Jurkat, Clone E6-1 (cell line): ENCODE measurements at places on chromosomes 4 and X.

DNA sequence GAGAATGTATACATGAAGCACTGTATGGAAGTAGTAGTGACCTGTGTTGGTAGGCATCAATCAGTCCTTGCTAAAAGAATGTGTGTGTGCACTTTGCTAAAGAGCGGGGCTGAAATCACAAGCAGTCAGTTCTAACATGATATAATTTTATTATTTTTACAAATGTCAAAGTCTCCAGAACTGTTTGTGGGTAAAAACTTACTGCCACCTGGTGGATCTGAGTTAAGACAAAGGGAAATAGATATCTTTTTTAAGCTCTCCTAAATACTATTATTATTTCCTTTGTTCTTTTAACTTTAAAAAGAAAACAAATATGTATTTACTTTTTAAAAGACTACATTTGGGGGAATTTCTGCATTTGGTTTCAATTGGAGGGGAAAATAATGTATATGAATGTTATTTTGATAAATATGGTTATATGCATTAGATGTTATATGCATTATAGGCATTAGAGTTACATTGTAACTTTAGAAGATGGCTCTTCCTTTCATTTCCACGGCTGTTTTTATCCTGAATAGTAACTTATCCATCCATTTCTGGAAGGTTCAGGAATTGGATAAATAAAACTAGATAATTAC, 7.8 kb upstream of the CLOCK start:
- DNase-seq: no peak

DNA sequence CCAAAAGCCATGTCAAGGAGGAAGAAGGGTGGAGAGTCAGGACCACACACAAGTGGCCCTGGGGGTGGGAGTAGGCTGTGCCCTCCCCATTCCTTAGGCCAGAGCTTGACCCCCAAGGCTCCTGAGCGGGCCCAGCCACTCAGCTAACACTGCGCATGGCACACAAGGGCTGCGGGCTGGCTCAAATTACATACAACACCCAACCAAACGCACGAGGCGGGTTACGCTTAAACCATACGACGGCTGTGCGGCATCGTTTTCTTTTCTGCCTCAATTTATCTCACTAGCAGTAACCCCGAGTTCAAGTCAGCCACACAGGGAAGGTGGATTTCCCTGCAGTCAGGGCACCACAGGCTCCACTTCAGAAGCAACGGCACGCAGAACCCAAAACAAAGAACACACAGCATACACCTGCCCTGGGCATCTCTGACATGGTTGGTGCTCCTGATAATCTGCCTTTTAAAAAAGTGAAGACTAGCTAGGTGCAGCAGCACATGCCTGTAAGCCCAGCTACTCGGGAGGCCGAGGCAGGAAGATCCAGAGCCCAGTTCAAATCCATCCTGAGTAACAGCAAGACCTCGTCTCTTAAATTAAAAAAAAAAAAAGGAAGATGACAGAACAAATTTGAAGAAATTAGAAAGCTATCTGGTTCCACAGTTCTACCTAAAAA, 2.9 kb downstream of the GAK start:
- no peak for DNase-seq

DNA sequence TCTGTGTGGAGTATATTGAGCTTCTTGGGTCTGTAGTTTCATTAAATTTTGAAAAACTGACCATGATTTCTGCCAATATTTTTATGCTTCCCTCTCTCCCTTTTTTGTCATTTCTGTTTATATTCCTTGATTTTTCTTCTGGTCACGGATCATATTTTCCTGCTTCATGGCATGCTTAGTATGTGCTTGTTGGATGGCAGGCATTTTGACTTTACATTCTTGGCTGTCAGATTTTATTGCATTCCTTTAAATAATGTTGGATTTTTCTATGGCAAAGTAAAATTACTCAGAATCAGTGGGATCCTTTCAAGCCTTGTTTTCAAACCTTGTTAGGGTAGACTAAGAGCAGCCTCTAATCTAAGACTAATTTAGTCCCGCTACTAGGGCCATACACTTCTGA, 531.8 kb downstream of the IL15 start:
- no peak for DNase-seq

DNA sequence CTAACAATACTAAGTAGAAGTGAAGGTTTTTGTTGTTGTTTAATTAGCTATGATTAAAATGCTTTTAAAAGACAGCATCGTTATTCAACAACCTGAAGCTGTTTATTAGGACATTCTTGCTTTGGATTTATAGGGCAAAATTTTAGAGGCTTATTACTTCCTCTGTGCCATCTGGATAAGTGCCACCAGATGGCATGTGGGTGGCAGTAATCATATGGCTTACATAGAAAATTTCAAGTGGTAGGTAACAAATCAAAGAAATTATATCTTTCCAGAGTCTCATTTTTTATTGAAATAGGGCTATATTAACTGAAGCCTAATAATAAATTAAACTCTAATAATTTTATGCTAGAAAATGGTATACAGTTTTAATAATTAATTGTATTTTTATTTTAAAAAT, 83.3 kb upstream of the HTR2C start:
- no peak for DNase-seq

DNA sequence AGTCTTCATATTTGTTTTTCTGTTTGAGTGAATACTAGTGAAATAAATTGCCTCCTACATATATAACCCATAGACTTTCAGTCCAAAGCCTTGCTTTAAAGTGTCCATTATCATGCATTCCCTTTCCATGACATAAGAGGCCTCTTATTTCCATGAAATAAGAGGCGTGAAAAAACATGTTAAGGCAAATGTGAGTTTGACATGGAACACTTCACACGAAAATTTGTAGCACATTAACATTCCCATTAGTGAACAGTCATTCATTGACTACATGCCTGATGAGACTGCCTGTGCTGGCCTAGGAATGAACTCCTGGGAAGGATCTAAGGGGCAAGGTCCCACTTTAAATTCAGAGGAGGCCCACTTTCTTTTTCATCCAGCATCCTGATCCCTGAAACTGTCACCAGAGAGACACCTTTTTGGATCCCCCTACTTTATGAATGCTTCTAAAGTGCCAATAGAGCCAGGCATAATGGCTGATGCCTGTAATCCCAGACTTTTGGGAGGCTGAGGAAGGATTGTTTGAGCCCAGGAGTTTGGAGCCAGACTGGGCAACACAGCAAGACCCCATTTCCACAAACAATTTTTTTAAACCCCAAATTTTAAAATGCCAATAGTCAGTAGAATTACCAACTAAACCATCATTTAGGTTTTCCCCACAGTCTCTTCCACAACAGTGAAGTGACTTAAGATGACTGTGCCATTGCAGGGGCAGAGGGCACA, 6.7 kb downstream of the RTL8B start:
- DNase-seq: no peak

- DNase-seq: no peak
Measured at GRCh38 chrX:109967156-109967555, 35.8 kb upstream of the TMEM164 start.

GRCh38 chrX:1502241-1502640, 34.7 kb downstream of the P2RY8 start:
- DNase-seq: no peak

DNA sequence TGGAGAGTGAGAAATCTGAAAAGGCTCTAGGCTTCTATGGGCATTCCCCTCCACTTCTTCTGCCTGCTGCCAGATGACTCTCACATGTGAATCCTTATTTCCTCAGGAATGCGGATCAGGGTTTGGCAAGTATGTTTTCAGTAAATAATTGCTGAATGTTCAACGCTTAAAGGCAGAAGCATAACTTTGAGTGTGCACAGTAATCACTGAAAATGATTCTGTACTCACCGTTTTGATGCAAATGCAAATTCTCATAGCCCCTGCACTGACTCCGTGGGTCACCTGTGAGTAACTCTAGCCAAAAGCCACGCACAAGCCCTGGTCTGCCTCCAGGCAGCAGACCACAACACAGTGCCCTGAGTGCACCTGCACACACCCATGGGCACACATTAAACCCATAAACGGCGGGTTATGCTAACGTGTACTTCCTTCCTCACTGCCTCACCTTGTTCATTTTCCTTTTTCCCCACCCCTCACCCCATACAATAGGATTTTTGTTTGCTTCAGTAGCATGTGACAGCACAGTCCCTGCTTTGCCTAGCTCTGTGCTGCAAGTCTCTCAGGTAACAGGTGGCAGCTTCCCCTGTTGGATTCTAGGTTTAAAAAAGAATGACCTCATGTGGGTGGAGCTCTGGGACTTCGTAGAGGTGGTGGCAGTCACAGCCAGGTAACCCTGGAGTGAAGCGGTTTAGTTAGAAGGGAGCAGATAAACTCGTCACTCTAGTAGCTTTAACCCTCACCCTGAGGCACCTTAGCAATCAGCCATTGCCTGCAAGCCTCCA, at the start of gene ARHGEF38:
Gene ARHGEF38, plus strand, starts transcription at position 656 of the 782 bp plus-strand sequence. CDS start 146 bp downstream, outside the sequence.
- DNase-seq: no peak

- no peak for DNase-seq
Measured at GRCh38 chrX:129945131-129945530, 37.3 kb upstream of the BCORL1 start.

GRCh38 chrX:131607792-131608369, 64.0 kb downstream of the OR13H1 start:
- DNase-seq: no peak

DNA sequence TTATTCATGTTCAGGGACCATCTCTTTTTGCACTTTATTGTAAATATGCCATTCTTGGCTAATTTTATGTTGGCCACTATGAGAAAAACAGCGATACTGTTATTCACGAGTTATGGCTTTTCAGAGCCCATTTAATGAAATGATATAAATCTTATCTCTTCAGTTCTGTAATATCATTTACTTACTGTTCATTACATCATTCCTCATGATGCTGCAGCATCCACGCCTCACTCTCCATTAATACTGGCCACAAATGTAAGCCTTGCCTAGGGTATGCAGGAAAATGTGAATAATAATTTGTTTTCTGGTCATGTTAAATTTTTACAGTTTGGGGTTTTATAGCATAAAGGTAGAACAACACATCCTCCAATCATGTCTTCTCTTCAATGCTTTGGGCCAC, 639.6 kb downstream of the SMARCA1 start:
- DNase-seq: no peak

DNA sequence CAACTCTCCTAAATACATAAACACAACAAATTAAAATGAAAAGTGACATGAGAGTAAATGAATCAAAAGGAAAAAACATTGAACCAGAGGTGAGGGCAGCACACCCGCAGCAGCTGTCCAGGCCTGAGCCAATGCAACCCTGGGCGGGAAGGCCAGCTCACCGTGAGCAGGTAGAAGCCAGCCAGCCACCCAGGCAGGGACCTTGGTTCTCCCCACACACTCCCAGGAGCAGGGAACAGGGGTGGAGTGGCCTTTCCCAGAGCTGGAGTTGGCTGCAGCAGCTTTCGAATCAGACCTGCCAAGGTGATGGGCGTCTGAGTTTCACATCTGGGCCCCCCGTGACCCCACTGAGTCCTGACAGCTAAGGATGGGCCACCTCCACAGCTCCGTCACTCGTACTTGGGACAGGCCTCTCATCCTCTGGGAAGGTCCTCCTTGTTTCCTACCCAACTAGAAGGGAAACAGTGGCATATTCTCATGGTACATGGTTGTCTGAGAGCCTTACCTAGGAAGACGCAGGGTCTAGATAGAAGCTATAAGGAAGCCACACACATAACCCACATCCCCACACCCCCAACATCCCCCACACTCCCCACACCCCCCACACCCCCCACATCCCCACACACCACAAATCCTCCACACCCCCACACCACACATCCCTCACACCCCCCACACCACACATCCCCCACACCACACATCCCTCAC, 172.2 kb downstream of the DCLK2 start:
- DNase-seq: no peak

- no peak for DNase-seq
Measured at GRCh38 chr4:6826781-6827508, 44.4 kb downstream of the KIAA0232 start.

GRCh38 chr4:46870411-46870810, 38.6 kb downstream of the COX7B2 start:
- no peak for DNase-seq

- no peak for DNase-seq
Measured at GRCh38 chr4:78622253-78622979, 70.8 kb downstream of the ANXA3 start.

GRCh38 chr4:179225594-179225993, 1783.4 kb upstream of the AGA start:
- no peak for DNase-seq

- DNase-seq: no peak
Measured at GRCh38 chr4:15513545-15513944, 43.9 kb downstream of the CC2D2A start.

GRCh38 chr4:158958489-158959270, 144.2 kb upstream of the RAPGEF2 start:
- DNase-seq: no peak

- no peak for DNase-seq
Measured at GRCh38 chr4:113332701-113333100, 283.2 kb downstream of the ANK2 start.

DNA sequence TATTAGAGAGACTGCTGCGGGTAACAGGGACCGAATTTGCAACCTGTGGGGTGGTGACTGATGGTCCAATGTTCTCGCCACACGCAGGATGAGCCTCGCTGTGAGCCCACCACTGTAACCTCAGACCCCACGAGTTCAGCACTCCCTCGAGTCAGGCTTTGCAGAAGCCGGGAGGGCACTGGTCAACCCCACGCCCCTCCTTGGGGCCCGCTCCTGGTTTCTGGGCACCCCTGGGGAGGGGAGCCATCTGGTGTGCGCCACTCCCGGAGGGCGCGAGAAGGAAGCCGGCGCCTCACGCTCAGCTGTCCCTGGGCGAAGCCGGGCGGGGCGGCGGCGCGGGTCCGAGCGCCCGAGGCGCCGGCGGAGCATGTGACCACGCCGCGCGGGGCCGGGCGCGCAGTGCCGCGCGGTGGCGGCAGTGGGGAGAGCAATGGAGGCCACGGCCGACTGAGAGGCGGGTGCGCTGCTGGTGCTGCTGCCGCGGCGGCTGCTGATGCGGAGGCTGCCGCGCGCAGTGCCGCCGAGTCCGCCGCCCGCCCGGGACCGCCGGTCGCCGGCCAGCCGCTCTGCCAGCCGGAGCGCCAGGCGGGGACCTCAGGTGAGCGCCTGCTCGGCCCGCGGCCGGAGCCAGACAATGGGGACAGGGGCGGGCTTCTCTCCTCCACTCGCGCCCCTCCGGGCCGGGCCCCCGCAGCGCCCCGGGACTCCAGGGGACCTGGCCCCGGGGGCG, 100.1 kb downstream of the CEP135 start:
- peak; percentile 28 for DNase-seq

- no peak for DNase-seq
Measured at GRCh38 chr4:169260217-169260866, 10.4 kb downstream of the SH3RF1 start.

GRCh38 chr4:154164931-154165839, 326.4 kb downstream of the DCHS2 start:
- DNase-seq: no peak

DNA sequence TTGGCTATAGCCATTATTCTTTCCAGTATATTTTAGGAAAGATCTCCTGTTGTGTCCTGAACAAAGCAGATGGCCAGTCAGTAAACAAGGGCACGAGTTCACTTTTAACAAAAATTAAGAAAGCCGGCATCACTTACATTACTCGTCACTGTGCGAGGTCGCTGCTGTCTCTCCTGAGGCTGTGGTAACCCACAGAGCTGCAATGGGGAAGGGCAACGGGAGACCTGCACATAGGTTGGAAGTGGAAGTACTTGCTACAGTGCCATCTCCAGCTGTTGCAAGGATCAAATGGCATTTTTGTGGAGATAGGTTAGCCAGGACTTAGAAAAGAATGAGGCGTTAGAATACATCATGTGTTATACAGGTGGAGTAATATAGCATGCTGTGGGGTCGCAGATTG, 132.2 kb downstream of the KLHL8 start:
- no peak for DNase-seq
